NCI-H748 treated with DMSO at 0.1 percent for 48 hours (cell line): ENCODE measurements at places on chromosomes 5 and 9.

DNA sequence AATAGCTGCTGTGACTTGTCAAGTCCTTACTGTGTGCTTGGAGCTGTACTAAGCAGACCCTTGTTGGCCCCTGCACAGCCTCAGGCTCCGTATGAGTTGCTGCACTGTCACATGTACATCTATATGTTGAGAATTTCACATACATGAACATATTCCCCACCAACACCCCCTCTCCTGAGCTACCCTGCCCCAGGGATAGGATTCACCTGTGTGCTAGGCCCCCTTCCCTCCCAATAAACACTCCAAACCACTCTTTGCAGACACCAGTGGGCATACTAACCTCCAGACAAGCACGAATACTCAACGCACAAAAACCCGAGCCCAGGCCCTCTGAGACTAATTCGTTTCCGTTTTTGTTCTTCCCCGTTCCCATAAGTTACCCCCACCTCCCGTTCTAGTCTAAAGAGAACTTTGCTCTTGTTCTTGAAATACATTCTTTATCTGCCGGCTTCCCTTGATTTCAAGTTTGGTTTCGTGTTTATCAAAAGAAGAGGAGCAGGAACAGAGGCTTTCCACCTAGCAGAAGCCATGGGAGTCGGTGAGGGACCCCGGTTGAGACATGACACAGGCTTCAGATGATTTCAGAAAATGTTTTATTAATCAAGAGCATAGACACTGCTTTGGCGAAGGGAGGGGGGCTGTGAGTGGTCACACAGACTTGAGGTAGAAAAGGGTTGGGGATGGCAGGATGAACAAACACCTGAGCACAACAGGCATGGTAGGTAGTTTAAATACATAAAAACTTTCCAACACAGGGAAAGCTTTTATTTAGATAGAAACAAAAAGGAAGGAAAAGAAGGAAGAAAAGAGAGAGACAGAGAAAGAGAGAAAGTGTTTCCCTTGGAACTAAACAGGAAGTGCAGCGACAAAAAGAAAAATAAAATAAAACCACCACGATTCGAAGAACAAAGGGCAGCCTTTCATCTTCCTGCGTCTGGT, 3.4 kb downstream of the HAND1 start:
- no peak for DNase-seq

DNA sequence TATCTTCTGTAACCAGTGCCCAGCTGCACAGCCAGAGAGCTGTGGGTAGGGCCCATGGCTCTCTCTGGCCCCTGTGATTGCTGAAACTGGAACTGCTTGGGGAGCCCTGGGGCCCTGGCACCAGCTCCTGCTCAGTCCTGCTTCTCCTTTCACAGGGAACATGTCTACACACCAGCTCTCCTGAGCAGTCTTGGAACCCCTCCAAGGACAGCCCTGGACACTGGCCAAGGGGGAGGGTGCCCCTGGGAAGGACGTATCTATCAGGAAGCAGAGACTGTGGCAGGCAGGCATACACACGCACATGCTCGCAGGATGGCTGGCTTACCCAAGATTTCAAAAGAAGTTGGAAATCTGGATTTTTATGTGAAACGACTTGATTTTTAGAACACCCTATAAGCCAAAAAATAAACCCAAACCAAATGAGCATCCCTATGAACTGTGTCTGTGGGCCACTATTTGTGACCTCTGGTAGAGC, 8.8 kb upstream of the TRAF1 start:
- DNase-seq: no peak

DNA sequence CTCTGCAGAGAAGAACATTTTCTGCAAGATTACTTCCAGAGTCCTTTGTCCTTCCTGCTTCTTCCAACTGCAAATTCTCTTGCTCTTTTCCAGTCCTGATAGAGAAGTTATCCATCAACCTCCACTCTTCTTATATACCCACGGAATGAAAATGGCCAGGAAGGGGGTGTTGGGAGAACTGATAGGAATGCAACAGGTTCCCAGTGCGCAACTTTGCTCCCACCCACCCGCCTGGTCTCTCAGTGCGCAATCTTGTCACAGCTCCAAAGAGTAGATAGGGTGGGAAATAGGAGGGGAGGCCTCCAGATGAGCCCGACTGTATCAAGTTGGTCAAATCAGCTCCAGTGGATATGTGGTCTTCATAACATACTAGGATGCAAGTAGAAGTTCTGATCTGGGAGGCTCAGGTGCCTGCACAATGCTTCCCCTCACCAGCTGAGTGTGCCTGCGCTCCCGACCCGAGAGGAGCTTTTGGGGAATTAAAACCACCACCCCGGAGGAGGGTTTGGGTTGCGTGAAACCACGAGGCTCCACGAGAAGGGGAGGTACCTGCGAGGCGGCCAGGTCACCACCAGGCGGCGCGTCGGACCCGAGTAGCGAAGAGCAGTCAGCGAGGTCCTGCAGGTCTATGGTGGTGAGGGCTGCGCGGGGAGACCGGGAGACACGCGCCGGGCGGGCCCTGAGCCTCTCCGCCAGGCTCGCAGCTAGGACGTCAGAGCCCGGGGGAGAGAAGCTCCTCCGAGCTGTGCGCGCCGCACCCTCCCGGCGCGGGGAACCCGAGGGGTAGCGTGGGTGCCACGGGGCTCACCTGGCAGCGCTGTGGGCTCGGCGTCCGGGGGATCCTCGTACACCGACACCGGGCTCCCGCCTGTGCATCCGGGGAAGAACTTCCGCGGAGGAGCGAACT, 835 bp downstream of the MCIDAS start:
- DNase-seq: peak; percentile 76

DNA sequence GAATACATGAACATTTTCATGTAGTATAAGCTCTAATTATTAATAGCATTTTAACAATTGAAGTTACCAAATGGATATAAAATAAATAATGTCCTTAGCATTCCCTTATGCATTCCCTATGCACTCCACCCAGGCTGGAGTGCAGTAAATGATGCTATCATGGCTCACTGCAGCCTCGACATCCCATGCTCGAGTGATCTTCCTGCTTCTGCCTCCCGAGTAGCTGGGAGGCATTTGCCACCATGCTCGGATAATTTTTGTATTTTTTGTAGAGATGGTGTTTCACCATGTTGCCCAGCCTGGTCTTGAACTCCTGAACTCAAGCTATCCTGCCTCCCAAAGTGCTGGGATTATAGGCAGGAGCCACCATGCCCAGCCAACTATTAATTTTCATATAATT, 184.0 kb downstream of the PBX3 start:
- no peak for DNase-seq

DNA sequence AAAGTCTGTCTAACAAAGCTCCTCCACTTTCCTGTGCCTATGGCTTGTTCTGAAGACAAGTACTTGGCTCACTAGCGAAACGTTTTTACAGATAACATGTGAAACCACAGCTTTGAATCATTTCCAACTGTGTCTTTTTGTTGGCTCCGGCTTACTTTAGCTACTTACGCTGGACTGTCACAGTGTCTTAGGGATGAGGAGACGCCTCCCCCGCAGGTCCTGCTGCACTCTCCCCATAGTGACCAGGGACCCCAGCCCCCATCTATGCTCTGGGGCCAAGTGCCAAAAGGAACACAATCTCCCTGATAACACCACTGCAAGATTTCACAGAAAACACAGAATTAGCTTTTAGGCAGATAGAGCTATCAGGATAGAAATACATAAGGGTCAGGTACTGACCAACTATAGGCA, 219.1 kb downstream of the ADAMTS6 start:
- DNase-seq: no peak

GRCh38 chr5:107666051-107666655, 4.6 kb downstream of the EFNA5 start:
- no peak for DNase-seq

DNA sequence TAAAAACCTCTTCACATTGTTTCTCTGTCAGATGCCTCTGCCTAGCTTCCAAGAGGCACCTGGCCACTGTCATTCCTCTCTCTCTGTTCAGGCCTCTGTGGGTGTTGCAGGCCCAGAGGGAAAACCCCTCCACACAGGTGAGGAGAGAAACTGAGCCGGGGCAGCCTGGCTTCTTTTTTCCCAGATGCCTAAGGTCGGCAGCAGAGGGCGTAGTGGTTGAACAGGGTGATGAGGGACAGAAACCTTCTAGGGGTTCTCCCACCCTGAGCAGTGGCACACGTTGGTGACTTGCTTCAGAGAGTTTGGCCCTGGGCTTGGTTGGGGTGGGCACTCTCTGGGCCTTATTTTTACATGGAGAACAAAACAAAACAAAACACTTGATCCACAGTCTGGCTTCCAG, 12.2 kb downstream of the IL9 start:
- DNase-seq: no peak

- DNase-seq: no peak
These were observed 39.4 kb upstream of the CARTPT start for GRCh38 chr5:71679714-71680113.

DNA sequence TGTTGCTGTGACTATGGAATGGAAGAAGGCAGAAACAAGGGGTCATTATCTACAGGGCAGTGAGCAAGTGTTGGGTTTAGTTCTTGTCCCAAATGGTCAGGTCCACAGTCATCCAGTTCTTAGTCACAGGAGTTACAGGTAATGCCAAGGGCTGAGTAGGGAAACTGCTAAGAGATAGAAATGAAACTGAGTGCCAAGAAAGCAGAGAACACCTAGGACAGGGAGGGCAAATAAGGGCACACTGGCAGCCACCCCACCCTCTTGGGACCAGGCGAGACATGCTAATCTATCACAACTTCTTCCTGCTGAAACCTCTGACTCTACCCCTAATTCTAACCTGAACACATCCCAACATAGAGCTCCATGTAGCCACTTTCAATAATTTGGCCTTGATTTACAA, 103.2 kb downstream of the KLF4 start:
- no peak for DNase-seq
